ENCODE measurements at places on chromosomes 2 and 18.

GRCh38 chr2:39587168-39587567, 78.5 kb upstream of the TMEM178A start:
- H3K36me3 ChIP-seq = no peaks in the 10 kb centered on the region
- no peak for DNase-seq
- no peaks in the 10 kb centered on the region for H3K27me3 ChIP-seq
- no peaks in the 10 kb centered on the region for H3K4me1 ChIP-seq
- H3K27ac ChIP-seq = no peak overlapping the region

GRCh38 chr18:59052965-59053820, 86.5 kb upstream of the SEC11C start:
- no peaks in the 10 kb centered on the region for H3K27me3 ChIP-seq
- H3K27ac ChIP-seq = no peak overlapping the region
- no peak for DNase-seq
- H3K4me3 ChIP-seq = no peak overlapping the region

DNA sequence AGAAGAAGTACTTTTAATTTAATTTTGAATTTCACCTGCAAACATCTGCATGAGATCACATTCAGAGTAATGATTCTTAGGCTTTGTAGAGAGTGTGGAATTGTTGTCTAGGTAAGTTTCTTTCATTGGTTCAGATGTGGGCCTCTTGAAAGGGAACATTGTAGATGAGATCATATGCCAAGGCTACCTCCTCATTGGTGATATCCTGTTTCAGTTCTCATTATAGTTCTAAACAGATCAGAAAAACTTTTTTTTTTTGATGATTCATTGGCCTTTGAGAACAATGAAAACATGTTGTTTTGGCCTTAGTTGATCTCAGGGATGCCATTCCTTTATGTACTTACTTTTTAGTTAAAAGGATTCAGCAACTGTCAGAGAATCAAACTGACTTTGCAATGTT, 44.5 kb downstream of the EML6 start:
- H3K4me3 ChIP-seq = no peak overlapping the region
- no peaks in the 10 kb centered on the region for H3K4me1 ChIP-seq
- no peak overlapping the region for H3K27ac ChIP-seq
- H3K36me3 ChIP-seq = no peaks in the 10 kb centered on the region

DNA sequence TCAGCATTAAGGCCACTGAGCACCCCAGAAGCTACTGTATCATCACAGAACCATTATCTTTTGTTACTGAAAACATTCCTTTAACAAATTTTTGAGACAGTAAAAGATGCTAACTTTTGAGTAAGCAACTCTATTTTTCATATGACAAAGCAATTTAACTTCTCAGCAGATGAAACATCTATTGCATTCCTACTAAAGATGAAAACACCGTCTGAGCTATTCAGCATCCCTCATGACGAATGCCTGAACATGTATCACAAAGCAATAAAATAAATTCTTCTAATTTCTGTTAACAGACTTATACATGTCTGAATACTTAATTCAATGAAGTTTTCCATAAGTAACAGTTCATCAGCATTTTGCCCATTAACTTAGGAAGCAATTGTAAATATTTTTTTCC, 23.9 kb downstream of the CHN1 start:
- no peaks in the 10 kb centered on the region for H3K36me3 ChIP-seq
- H3K27me3 ChIP-seq = no peaks in the 10 kb centered on the region
- no peak for DNase-seq

DNA sequence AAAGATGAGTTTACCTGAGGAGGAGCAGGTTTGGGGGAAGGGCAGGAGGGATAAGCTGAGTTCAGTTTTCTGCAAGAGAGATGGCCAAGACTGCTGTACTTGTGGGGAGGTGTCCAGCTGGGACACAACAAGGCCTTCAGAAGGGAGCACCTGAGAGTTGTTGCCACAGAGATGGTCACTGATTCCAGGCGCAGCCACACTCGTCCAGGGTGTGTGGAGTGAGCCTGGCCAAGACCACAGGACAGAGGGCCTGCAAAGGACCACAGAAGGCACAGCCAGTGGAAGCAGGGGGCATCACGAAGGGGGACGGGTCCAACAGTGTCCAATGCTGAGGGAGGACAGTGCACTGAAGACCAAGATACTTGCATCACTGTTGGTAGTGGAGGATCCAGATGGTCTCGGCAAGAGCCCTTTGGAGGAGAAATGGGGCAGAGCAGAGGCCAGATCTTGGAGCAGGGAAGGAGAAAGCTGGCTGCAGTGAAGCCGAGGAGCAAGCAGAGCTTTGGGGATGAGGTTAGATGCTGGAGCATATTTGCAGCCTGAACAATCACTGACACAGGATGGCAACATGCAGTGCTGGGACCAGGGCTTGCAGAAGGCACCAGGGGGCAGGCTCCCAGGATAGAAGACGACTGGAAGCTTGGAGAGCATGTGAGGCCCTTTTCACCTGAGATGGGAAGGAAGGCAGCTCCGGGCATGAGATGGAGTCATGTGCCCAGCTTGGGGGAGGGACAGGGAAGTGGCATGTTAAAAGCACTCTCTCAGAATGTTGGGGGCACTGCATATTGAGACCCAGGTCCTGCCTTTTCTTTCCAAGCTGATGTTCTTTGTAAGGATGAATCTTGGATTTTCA, 214.0 kb downstream of the CYP26B1 start:
- no peaks in the 10 kb centered on the region for H3K4me1 ChIP-seq
- no peaks in the 10 kb centered on the region for H3K36me3 ChIP-seq
- no peak overlapping the region for H3K27ac ChIP-seq
- no peak for DNase-seq
- no peak overlapping the region for H3K4me3 ChIP-seq

- peaks cover 21% of the 10 kb centered on the region for H3K36me3 ChIP-seq
- H3K27ac ChIP-seq = peak overlapping the region; percentile 84
- H3K27me3 ChIP-seq = no peaks in the 10 kb centered on the region
- peak overlapping the region; percentile 84 for H3K4me3 ChIP-seq
- peaks cover 38% of the 10 kb centered on the region for H3K4me1 ChIP-seq
These were observed 559 bp downstream of the MYL12A start for GRCh38 chr18:3248062-3248657.

DNA sequence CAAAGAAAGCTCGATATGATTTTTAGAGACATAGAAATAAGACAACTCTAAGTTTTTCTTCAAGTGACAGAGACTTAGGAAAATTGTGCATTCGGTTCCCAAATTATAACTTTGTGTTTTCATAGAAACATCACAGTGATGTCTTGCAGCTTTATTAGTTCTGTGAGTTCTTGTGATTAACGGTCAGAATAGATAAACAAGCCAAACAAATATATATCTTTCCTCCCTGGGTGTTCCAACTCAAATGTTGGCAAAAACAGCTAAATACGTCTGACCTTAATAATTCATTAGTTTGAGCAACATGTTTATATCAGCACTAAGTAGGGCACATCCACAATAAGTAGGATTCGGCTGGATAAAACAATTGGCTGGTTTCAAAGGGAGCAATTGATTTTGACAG, 47.6 kb downstream of the DTNA start:
- H3K4me1 ChIP-seq = no peaks in the 10 kb centered on the region
- no peak overlapping the region for H3K4me3 ChIP-seq
- H3K36me3 ChIP-seq = no peaks in the 10 kb centered on the region

DNA sequence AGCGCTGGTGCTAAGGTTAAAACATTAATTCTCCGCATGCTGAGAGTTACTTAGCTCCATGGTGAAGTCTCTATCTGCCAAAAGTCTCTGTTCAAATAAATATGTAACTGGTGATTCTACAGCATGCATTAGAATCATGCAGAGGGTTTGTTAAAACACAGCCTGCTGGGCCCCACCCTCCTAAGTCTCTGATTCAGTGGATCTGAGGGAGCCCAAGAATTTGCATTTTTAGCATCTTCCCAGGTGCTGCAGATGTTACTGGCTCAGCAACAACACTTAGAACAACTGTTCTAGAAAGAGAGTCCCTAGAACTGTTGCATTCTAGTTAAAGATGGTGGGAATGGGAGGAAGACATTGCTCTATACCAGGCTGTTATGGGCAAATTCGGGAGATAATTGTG, 73.4 kb downstream of the DPP10 start:
- no peak overlapping the region for H3K4me3 ChIP-seq
- no peaks in the 10 kb centered on the region for H3K36me3 ChIP-seq
- H3K4me1 ChIP-seq = no peaks in the 10 kb centered on the region
- DNase-seq = no peak

GRCh38 chr2:22126978-22127377, 1003.2 kb downstream of the TDRD15 start:
- no peaks in the 10 kb centered on the region for H3K27me3 ChIP-seq
- H3K27ac ChIP-seq = no peak overlapping the region
- DNase-seq = no peak
- H3K4me3 ChIP-seq = no peak overlapping the region
- no peaks in the 10 kb centered on the region for H3K36me3 ChIP-seq

DNA sequence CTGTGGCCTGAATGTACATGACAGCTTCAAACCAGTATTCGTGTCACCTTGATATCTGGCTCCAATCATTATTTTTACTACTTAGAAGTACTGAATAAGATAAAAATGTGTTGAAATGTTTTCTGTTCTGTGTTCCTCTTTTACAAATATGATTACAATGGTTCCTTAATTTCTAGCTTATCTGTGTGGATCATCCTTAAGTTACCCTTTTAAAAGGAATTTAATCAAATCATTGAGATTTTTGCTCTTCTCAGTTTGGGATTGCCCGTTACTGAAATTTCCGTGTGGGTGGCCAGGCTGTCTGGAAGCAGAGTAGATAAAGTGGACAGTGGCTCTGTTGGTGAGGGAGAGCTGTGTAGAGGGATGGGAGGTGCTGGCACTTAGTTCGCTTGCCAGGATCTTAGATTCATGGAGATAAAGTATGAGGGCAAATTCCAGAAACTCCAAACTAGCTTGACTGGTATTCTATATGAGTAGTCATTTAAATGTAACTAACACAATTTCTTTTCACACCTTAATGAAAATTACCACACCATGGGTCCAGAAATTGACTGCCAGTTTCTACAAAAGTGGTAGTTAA, 27.4 kb upstream of the SAG start:
- no peak overlapping the region for H3K27ac ChIP-seq
- no peak for DNase-seq
- no peak overlapping the region for H3K4me3 ChIP-seq
- H3K4me1 ChIP-seq = peaks cover 4% of the 10 kb centered on the region
- H3K27me3 ChIP-seq = no peaks in the 10 kb centered on the region

DNA sequence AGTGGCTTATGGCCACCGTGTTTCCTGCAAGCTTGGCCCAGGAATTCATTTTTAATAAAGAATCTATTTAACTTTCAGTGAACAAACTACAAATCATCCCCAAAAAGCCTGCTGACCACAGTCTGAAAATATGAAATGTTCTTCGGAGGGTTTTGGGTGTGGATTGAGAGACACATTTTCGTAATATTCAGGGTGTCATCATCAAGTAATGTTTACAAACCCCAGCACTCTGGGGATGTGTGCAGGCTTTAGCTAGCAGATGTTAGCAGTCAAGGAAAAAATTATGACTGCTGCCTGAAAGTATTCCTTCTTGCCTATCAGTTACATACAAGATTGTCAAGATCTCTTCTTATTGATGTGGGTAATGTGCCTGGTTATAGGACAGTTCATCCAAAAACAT, 143.9 kb upstream of the FN1 start:
- no peaks in the 10 kb centered on the region for H3K36me3 ChIP-seq
- H3K4me3 ChIP-seq = no peak overlapping the region
- H3K27ac ChIP-seq = no peak overlapping the region
- H3K27me3 ChIP-seq = no peaks in the 10 kb centered on the region
- no peaks in the 10 kb centered on the region for H3K4me1 ChIP-seq

- H3K36me3 ChIP-seq = no peaks in the 10 kb centered on the region
- H3K27me3 ChIP-seq = no peaks in the 10 kb centered on the region
- H3K4me3 ChIP-seq = no peak overlapping the region
- DNase-seq = no peak
- H3K4me1 ChIP-seq = peaks cover 3% of the 10 kb centered on the region
These were observed 35.6 kb upstream of the NDUFV2 start for GRCh38 chr18:9066817-9067306.

GRCh38 chr18:66013969-66014368, 263.2 kb downstream of the CDH7 start:
- no peaks in the 10 kb centered on the region for H3K4me1 ChIP-seq
- no peak for DNase-seq
- H3K4me3 ChIP-seq = no peak overlapping the region
- no peaks in the 10 kb centered on the region for H3K27me3 ChIP-seq
- H3K27ac ChIP-seq = no peak overlapping the region
- H3K36me3 ChIP-seq = no peaks in the 10 kb centered on the region

DNA sequence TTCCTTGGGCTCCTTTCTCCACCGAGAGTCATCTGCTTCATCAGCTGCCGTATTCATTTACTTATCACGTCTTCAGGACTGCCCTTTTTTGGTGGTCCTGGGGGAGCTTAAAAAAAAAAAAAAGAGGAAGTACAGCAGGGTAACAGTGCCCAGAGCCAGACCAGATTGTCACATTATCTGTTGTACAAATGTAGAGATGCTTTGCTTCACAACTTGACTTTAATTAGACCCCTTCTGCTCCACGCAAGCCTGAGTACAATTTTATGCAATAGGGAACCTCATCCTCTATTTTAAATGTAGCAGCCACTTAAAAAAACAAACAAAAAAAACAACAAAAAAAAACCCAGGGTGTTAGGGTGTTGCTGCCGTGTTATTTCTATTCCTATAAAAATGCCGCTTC, 128.3 kb downstream of the PRPF40A start:
- H3K36me3 ChIP-seq = no peaks in the 10 kb centered on the region
- no peak overlapping the region for H3K27ac ChIP-seq
- DNase-seq = no peak
- H3K27me3 ChIP-seq = no peaks in the 10 kb centered on the region
- no peaks in the 10 kb centered on the region for H3K4me1 ChIP-seq

- H3K4me1 ChIP-seq = no peaks in the 10 kb centered on the region
- H3K4me3 ChIP-seq = no peak overlapping the region
- no peak for DNase-seq
- no peaks in the 10 kb centered on the region for H3K27me3 ChIP-seq
- H3K36me3 ChIP-seq = no peaks in the 10 kb centered on the region
- H3K27ac ChIP-seq = no peak overlapping the region
These were observed 107.8 kb downstream of the TANC1 start for GRCh38 chr2:159076241-159076640.

DNA sequence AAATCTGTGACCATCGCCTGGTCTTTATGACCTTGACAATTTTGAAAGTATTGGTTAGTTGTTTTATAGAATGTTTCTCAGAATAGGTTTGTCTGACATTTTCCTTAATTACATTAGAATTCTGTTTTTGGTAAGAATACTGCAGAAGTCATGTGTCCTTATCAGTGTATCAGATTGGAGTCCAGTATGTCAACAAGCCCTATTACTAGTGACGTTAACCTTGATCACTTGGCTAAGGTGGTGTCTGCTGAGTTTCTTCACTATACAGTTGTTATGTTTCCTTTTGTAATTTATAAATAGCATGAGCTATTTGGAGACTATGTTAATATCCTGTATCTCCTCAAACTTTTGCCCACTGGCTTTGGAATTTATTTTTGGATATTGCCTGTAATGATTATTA, 10.8 kb upstream of the IL36G start:
- DNase-seq = no peak
- H3K4me3 ChIP-seq = no peak overlapping the region
- no peaks in the 10 kb centered on the region for H3K27me3 ChIP-seq
- H3K27ac ChIP-seq = no peak overlapping the region
- no peaks in the 10 kb centered on the region for H3K36me3 ChIP-seq

GRCh38 chr18:70641156-70641775, 352.4 kb downstream of the SOCS6 start:
- H3K36me3 ChIP-seq = no peaks in the 10 kb centered on the region
- no peak overlapping the region for H3K4me3 ChIP-seq
- peaks cover 4% of the 10 kb centered on the region for H3K4me1 ChIP-seq
- no peak for DNase-seq

Measured in CD4-positive, alpha-beta T cell (primary cell).